ENCODE measurements at places on chromosomes 16 and 17. TPM values are rescaled to one million over a fixed set of nuclear protein-coding genes. Genes with fewer than 3 reads are reported as not detected.

The MARCHF10 gene
- not detected for total RNA-seq

The ATXN2L gene
- total RNA-seq: 301 TPM

The CYGB gene
- total RNA-seq: not detected

The BLMH gene
- total RNA-seq: 68.0 TPM

The MATCAP1 gene
- 38.6 TPM for total RNA-seq

The TBX6 gene
- total RNA-seq: 2.0 TPM

The TMEM92 gene
- total RNA-seq: 0.07 TPM

The CRHR1 gene
- not detected for total RNA-seq

The CDH5 gene
- not detected for total RNA-seq

The AANAT gene
- not detected for total RNA-seq

The KRTAP4-6 gene
- total RNA-seq: not detected
